ENCODE measurements at places on chromosomes 3 and 15. TPM values are rescaled to one million over a fixed set of nuclear protein-coding genes. Genes with fewer than 3 reads are reported as not detected.

Gene AADAC
- total RNA-seq: 0.19 TPM

Gene CAMK2N2
- not detected for total RNA-seq

Gene LRRC15
- total RNA-seq: 0.51 TPM

Gene TTBK2
- 14.3 TPM for total RNA-seq

Gene STARD9
- 35.4 TPM for total RNA-seq

Gene HTR3E
- total RNA-seq: not detected

Gene MRPL46
- 20.3 TPM for total RNA-seq

Gene SACM1L
- 48.5 TPM for total RNA-seq

Gene ZIC4
- not detected for total RNA-seq

Gene APBA2
- 18.5 TPM for total RNA-seq

Gene ZNF660
- total RNA-seq: 0.79 TPM

Gene RYK
- 91.6 TPM for total RNA-seq

DNA sequence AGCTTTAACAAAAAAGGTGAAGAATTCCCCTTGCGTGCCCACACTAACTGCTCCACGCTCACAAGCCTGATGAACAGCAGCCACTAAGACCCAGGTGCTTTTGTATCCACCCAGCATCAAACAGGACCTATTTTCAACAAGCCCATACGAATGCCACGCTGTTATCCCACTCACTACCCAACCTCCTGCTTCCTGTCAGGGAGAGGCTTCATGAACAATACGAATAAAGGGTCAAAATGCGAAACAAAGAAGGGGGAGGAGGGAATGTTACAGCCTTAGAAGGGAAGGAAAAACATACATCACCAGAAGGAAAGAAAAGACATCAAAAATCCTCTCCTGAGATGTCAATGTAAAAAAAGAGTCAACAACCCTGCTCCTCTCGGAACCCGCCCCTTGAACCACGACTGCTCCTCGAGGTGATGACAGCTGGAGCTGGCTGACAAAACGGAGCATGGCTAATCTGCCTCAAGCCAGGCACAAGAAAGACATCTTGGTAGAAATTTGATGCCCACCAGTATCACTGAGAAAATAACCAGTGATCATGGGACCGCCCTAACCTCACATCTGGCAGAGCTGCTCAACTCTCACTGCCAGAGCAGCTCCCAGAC is 9.7 kb downstream of the ERC2 start:
- DNase-seq: no peak

- peak; percentile 36 for DNase-seq
These were observed 27.9 kb downstream of the GTPBP8 start for GRCh38 chr3:113018536-113019181.

GRCh38 chr15:85632014-85632413 is 162.7 kb downstream of the KLHL25 start:
- DNase-seq: no peak

DNA sequence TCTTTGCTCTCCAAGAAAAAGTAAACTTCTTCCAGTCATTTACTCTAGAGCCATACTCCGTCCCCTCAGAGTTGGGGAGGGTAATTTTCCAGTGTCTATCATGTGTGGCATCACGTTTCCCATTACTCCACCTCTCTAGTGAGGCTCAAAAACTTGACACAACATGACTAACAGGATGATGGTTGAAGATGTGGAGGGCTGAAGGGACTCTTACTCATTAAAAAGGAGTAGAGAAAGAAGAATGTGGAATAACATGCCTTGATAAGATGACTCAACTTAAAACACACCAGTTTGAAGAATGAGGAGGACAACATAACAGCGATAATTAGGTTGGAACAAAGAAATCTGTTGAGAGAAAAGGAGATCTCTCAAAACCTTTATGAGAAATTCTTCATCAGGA is 894.3 kb downstream of the OTOL1 start:
- DNase-seq: peak; percentile 15

GRCh38 chr3:190768891-190769290 is 93.6 kb downstream of the GMNC start:
- DNase-seq: no peak

DNA sequence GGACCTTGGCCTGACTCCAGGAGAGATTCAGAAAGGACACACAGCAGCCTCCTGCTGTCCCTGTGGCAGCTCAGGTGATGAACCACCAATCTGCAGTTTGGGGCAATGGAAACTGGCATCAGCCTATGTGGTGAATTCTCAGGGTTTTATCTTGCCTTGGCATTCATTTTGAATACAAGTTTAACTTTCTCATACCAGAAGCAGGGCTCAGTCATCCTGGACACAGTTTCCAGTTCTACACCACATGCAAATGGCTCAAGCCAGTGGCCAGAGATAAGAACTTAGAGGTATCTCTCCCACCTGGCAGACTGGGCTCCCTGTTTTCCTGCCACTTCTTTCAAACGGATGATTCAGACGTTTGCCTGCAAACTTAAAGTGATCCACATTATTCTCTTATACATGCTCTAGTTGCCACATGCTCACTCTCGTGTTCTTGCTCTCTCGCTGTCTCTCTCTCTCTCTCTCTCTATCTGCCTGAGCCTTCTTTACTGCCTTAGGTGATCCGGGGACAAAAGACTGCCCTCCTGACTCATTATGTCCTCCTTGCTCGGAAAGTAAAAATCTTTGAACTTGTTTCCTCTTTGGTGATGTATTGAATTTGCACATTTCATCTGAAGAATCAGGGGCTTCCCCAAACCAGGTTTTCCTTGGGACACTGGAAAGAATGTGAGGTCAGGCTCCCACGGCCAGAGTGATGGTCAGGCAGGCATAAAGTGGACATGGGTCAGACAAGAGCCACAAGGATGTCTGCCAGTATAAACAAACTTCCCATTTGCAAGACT is 99.6 kb upstream of the STT3B start:
- peak; percentile 66 for DNase-seq

DNA sequence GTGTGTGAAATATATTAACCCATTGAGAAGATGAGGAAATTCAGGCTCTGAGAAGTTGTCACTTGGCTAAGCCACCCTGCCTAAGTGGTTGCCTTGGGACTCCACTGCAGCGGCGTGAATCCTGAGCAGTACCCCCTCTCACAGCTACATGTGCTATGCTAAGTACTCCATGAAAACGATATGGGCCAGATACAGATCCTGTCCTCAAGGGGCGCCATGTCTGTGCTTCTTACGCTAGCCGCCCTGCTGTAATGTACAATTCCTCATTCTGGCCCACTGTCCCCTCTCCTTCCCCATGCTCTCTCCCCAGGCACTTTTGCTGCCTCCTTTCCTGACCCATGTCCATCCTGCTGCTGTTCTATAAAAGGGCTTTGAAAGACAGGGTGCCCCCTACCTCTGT is 140.3 kb downstream of the FEZF2 start:
- no peak for DNase-seq

DNA sequence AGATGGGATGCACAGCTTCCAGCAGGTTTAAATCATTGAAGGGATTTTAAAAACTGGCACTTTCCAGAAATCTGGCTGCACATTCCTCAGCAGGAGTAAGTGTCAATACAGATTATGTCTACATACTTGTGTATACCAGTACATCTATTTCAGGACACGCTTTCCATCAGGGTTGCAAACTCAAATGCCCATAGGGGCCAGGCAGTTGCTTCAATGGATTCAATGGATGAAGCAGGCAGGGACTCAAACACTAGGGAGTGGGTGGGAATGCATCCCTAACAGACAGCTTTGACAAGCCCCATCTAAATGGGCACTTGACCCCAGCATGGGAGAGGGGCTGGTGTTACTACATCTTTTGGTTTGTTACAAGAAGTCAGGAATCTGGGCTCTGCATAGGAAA is 136.8 kb downstream of the FOXP1 start:
- no peak for DNase-seq

DNA sequence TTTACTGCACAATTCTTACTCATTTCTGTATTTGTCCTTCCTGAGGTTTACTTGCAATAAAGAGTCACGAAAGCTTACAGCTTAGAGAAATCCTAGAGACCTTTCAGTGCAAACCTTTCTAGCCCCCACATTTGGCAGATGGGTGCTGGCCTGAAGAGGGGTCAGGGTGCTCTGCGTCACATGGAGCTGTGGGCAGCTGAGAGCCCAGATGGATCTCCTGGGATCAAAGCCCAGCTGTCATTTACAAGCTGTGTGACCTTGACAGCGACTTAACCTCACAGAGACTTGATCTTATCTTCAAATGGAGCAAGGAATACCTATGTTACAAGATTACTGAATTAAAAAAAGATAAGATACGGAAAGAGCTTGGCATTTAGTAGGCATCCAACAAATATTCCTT is 24.0 kb upstream of the RAF1 start:
- no peak for DNase-seq

GRCh38 chr3:171851660-171852058 is 8.5 kb downstream of the TMEM212 start:
- DNase-seq: peak; percentile 94

GRCh38 chr15:48624700-48625099 is 20.8 kb downstream of the FBN1 start:
- no peak for DNase-seq

DNA sequence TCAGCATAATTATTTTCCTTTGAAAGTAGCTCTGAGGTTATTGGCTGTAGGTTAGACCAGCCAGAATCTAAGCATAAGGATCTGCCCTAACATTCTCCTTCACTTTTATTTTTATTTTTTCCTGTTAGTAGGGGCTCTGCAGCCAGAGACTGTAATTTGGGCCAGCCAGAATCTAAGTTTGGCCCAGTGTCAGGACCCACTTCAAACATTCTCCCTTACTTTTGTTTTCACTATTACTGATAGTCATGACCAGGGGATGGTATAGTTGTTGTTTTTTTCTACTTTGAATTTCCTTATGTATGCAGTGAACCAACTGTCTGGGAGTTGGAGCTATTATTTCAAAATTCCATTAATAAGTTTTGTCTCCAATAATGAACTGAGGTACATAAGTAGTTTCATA is 121.0 kb upstream of the MBNL1 start:
- no peak for DNase-seq

DNA sequence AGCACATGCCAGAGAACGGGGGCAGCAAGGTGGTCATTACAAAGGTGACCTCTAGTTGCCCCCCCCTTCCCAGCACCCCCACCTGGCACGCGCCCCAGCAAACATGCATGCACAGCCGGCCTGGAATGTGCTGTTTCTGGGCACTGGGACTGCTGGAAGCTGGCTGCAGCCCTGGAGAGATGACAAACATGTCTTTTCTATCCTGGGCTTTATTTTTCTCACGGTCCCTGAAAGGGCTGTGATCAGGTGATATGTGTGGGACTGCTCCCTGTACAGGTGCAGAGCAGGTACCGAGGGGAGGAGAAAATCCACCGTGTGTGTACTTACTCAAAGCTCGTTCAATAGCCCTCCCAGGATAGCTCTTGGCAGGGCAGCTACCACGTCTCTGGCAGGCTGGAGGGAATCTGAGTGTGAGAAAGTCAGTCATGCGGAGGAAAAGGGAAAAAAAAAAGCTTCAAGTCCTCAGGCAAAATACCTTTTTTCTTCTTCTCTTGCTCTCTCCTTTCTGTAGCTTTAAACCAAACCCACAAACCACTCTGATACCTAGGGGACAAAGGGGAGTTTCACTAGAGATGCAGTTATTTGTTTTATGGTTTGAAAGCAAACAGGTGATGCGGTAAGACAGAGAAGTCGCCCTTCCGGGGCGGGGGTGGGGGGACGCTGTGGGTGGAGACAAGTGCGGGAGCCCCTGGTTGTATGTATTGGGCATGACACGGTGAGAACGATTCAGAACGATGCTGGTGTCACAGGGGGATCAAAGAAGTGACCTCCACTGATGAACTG is 5.0 kb upstream of the HES1 start:
- no peak for DNase-seq

DNA sequence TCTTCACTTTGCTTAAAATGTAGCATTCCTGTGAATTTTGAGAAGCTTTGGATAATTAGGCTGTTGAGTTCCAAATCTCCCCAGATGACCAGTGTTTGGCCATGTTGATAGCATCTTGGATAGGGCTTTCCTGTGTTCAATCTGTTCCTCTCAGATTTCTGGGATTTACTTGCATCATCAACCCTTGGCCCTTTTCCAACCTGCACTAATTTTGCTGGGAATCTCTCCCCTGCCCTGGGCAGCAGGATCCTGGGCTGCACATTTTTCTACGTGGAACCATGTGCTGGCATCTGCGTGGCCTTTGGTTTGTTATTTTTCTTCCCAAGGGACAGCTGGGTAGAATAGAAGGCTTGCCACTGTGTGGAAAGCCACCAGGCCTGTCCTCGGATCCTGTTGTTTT is 75.4 kb upstream of the PLXNA1 start:
- DNase-seq: no peak

DNA sequence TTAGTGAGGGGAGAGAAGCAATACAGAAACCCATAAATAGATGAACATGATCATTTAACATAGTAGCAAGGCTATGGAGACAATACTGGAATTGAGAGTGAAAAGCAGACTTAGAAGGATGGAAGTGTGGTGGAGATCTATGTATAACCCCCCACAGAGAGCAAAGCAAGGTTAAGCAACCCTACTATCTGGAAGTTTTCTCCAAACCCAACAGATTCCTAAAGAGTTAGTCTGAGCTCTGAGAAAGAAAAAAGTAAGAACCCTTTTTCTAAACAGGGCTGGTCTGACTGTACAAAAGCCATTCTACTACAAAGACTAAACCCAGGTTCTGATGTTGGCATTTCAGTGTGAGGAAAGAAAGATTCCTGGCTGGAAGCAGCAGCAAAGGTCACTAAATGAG is 153.2 kb downstream of the WNT5A start:
- no peak for DNase-seq

- DNase-seq: no peak
These were observed 57.7 kb downstream of the CNTN4 start for GRCh38 chr3:2156244-2156847.

GRCh38 chr3:73503781-73504180 is 121.0 kb downstream of the PDZRN3 start:
- DNase-seq: no peak

DNA sequence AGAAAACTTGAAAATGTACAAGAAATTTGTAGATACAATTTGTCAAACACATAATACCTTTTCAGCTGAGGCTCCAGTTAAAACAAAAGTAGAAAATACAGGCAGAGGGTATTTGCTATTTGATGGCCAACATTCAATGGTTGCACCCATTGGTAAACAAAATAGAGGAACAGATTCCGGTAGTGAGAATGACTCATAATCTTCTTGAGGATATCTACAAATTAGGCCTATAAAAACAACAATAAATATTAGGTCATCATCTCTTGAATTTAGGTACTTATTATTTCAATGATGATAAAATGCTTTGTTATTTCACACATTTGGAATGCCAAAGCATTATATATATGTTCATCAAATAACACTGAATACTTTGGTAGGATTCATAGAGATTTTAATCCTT is 53.4 kb downstream of the DENND4A start:
- peak; percentile 37 for DNase-seq

DNA sequence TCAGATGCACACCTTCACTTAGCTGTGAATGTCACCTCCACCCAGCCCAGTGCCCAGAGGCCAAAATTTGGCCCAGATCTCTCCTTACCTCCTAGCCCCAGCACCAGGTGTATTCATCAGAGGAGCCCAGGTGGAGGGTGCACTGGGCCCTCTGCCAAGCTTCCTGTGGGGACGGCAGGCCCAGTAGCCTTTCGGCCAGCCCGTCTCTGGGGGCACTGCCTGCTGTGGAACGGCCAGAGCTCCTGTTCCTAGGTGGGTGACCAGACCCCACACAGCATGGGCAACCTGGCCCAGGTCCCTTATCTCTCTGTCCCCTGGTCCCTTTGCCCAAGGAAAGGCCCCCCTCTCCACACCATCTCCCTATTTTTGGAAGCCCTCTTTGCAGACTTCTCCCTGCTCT is 67.8 kb downstream of the AAGAB start:
- no peak for DNase-seq

- DNase-seq: no peak
These were observed 53.9 kb upstream of the ITGA11 start for GRCh38 chr15:68485721-68486360.

GRCh38 chr3:57105585-57105984 is 45.1 kb downstream of the SPATA12 start:
- DNase-seq: no peak
